ENCODE measurements at places on chromosomes 1 and 21. TPM values are rescaled to one million over a fixed set of nuclear protein-coding genes. Genes with fewer than 3 reads are reported as not detected.

The GPR161 gene
- 31.8 TPM for total RNA-seq

The GLIS1 gene
- total RNA-seq, result 1.8 TPM

The C1orf56 gene
- 5.3 TPM for total RNA-seq

The RCSD1 gene
- 0.38 TPM for total RNA-seq

The PODN gene
- total RNA-seq, result 3.1 TPM

The FAM72A gene
- total RNA-seq, result 15.8 TPM

DNA sequence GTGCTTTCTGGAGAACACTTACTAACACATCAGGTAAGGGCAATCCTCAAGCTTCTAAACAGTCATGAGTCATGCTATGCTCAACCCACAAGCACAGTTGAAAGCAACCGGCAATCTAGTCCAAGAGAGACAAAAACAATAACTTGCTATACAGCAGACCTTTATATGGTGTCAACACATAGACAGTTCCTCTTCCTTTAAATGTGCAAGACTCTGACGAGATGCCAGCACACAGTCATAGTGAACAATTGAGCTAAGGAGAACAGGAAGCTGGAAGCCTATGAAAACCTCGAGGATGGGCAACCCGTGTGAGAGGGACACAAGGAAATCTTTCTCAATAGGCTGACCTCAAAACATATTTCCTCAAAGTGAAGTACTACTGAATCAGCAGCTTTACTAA, 5.3 kb downstream of the ADIPOR1 start:
- no peak for DNase-seq

GRCh38 chr21:34367320-34367935, 3.6 kb downstream of the KCNE2 start:
- DNase-seq, result peak; percentile 74

Measured in endodermal cell (in vitro differentiated cells).